ENCODE measurements at places on chromosomes 5 and 9.

- no peak for DNase-seq
Measured at GRCh38 chr5:376799-377325, 55.3 kb downstream of the AHRR start.

DNA sequence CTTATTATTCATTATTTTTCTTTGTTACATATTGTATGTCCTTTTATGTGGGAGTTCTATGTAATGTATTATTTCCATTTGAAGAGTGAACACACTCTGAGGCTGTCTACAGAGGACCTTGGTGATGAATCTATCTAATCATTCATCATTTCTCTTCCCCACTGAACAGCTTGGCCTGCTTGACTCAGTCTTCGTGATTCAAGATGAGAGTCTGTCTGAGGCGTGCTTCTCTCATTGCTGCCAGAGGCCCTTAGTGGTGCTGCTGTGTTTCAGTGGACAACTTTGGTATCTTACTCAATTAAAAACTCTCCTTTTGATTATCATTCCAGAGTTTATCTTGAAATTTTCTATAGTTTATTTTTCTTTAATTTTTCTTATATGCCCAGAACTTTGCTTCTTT is 318.1 kb upstream of the DAB2 start:
- no peak for DNase-seq

DNA sequence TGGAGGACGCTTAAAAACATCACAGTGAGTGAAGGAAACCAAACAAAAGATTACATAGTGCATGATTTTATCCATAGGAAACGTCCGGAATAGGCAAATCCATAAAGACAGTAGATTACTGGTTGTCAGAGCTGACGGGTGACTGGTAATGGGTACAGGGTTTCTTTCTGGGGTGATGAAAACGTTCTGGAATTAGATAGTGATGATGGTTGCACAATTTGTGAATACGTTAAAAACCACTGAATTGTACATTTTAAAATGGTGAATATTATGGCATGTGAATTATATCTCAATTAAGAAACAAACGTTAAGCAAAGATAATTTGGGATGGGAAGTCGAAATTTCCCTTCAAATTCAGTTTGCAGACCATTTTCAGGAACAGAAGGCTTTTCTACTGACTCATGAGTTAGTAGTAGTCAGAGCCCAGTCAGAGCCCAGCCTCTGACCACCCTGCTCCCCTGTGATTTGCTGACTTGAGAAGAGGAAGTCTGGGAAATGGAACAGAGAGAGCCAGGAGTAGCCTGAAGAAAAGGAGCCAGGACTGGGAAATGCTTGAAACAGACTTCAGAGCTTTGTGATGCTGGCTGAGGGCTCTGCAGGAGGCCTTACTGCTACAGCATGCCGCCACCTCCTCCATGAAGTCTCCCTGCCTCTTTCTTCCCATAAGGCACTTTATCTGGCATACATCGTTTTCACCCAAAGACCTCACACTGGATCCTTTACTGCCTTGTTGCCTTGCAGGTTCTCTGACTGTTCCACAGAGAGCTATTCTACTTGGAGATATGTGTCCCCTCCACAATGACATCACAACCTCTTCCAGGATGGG is 46.4 kb upstream of the CTNNA1 start:
- DNase-seq: no peak

DNA sequence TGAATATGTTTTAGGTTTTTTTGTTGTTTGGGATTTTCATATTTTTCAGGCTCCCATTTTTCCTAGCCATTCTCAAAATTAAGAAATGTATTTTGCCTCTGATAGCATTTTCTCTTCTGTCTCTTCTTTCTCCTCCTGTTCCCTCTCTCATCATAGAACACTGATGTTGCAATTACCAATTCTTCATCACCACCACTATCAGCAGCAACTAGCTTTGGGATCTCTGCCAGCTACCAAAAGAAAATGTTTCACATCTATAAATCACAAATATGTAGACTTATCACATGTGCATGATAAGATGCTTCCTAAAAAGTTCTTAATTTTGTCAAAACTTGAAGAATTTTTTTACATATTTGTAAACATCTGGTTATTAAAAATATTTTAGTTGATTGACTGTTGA is 887.1 kb downstream of the MAT2B start:
- DNase-seq: no peak

- no peak for DNase-seq
Measured at GRCh38 chr5:92990771-92991170, 590.2 kb downstream of the NR2F1-AS1 start.

DNA sequence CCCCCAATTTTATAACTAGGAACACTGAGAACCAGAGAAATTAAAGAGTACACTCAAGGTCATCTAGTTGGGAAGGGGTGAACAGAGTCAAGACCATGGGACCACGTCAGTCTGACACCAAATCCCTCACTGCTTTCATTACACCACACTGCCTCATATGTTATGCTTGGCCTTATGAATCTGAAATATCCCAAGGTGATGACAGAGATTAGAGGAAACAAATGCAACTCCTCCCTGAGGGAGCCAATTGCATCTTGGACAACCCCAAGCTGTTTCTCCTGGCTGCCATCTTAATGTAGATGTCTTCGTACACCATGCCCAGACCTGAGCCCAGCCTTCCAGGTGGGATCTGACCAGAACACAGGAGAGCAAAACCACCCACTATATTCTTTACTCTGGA is 60.6 kb upstream of the ABCA1 start:
- DNase-seq: no peak

- DNase-seq: no peak
Measured at GRCh38 chr9:132094314-132094791, 14.7 kb upstream of the MED27 start.

All from stimulated activated CD8-positive, alpha-beta memory T cell treated with anti-CD3 and anti-CD28 coated beads, Interleukin-7, amount 100 ng/mL, for 1 hour (primary cell).